ENCODE measurements at places on chromosomes 3 and 15.

- no peak for DNase-seq
Measured at GRCh38 chr3:69451594-69451993, 65.7 kb upstream of the FRMD4B start.

DNA sequence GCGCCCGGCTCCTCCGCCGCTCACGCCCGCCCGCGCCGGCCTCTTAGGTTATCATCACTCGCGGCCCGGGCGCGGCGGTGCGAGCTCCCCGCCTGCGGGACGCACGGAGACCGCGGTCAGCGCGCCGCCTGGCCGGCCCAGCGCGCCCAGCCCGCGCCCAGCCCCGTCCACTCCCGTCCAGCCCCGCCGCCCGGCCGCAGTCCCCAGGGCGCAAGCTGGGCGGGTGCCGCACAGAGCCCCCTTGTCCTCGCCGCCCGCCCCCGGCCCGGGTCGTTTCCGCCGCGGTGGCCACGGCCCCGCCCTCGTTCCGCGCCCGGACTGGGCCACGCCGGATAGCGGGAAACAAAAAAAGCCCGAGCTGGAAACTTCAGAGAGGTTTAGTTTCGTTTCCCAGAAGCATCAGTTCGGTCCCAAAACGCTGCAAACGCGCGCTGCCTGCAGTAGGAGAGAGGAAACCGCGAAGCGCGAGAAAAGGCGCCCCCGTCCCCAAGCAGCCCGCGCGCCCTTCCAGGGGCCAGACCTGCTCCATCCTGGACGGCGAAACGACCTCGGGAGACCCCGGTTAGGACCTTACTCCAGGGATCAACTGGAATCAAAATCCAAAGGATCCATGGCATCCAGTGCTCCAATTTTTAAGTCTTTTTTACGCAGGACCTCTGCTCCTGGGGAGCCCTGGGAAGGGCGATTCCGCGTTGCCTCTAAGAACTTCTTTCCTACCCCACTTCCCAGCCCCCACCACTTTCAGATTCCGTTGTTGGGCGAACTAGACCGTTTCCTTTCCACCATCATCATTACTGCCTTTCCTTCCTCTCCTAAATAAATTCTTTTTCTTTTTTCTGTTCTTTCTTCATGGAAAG, at the start of gene ATP10A:
ATP10A (minus strand) TSS at position 217 of the 857 bp plus-strand sequence. CDS start 231 bp downstream, outside the sequence.
- no peak for DNase-seq

- DNase-seq, result no peak
Measured at GRCh38 chr15:67145710-67146109, 80.3 kb downstream of the SMAD3 start.

DNA sequence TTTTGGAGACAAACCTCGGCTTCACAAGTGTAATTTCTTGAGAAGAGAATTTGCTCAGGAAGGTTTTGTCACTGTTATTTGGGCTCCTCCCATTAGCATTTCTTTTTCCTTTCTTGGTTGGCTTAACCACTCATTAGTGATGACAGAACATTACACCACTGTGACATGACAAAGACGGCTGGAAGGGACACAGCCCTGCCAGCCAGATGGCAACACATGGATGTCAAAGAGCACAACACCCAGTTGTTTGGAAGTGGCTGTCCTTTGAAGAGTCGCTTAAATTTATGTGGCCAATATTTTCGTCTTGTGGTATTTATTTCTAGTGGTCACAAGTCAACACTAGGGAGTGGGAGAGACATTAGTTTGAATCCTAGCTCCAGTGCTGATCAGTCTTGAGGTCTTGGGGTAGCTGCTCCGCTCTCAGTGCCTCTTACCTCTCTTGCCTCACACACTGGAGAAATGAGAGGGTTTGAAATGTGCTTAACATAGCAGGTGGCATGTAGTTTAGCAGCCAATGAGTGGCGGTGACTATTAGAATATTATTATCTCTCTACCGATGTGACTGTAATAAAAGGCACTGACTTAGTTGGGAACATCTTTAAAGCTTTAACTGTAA, 92.8 kb downstream of the FRMD4B start:
- DNase-seq, result no peak

- DNase-seq, result no peak
Measured at GRCh38 chr3:25365636-25366035, 62.4 kb upstream of the RARB start.

DNA sequence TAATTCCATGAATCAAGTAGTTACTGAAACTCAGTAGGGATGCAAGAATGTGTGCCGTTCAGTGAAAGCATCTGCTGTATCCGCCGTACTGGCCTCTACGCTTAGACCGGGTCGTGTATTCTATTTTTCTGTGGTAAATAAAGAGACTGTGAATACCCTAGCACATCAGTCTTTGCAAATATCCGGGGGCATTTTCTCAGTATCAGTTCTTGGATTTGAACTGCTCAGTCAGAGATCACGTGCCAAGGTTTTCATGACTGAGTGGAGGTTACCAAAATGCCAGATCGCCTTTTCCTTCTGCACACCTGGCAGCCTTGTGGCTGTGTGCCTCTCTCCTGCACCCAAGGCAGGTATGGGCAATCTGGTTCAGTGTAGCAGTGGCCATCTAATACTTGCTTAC, 377.0 kb downstream of the OCA2 start:
- DNase-seq, result no peak

DNA sequence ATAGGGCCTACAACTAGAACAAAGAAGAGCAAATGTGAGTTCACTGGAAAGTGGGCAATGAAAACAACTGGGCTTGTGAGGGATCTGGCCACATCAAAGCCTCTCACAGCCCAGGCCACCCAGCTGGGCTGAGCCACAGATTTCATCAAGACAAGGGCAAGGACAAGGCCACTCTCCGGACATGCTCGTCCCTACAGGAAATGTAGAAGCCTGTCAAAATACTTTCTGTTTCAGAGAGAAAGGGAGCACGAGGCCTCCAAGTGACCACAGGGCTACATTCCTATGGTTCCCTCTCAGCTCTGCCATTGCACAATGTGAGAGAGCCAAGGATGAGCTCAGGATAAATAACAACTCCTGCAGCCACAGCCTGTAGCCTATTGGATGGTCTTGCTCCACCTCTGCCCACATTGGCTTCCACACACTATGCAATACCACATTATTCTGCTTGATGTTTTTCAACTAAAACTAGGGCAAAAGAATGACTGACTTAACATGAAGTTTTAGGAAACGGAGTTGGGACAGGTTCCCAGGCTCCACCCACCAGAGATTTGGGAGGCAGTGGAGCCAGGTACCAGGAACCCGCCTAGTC, 12.1 kb downstream of the TBC1D2B start:
- no peak for DNase-seq

GRCh38 chr15:97085731-97086130, 755.2 kb downstream of the NR2F2 start:
- no peak for DNase-seq

GRCh38 chr3:16520970-16521881, 7.7 kb upstream of the RFTN1 start:
- DNase-seq, result no peak

DNA sequence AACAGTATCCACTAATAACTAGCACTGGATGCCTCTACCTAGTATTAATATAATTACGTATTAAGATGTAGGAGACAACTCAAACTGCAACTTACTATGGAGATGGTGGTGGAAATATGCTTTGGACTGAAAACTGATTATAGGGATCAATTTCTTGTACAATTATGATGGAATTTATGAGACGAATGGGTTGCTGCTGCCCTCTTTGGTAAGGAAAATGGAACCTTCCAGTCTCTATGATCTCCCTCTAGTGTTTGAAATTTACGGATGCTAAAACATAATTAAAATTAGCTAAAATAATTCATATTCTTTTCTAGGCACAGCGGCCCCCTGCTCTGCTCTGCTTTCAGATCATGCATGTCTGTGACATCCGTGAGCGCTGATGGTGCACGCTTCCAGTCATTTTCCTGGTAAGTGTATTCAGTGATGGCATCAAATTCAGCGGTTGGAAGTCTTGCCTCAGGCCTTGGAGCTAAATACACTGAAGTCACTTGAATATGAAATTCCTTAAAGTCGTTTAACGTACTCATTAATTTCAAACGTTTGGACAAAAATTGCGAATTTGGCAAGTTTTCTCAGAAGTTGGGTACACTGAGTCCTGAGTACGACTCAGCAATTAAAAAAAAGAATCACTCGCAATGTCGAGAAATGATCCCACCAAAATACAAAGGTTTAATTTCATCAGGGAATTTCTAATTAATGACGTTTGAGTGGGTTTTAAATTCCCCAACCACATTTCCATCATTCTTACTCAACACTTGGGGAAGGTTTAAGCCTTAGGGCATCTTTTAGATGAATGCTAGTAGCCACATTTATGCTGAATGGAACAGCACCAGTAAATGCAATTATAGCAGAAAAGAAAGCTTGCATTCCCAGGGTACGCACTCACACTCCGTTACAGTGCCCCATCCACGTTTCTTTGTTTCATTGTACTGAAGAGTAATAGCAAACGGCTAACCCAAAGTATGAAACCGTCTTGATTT, 132.6 kb downstream of the NR2F2 start:
- DNase-seq, result no peak

DNA sequence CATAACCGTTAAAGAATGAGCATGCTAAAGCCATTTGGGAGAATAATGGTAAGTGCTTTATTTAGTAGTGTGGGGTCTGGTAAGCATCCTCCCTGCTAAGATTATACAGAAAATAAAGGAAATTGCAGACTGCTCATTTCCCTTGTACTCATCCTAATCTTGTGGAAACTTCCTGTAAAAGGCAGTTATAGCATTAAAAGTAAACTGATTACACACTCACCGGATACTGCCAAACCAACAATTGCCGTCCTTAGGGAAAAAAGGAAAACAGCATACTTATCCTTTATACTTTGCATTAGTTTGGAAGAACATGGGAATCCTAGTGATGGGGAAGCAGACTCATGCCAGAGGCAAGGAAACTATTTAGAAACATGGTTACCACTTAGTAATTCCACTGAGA, 5.3 kb upstream of the SPRED1 start:
- no peak for DNase-seq

DNA sequence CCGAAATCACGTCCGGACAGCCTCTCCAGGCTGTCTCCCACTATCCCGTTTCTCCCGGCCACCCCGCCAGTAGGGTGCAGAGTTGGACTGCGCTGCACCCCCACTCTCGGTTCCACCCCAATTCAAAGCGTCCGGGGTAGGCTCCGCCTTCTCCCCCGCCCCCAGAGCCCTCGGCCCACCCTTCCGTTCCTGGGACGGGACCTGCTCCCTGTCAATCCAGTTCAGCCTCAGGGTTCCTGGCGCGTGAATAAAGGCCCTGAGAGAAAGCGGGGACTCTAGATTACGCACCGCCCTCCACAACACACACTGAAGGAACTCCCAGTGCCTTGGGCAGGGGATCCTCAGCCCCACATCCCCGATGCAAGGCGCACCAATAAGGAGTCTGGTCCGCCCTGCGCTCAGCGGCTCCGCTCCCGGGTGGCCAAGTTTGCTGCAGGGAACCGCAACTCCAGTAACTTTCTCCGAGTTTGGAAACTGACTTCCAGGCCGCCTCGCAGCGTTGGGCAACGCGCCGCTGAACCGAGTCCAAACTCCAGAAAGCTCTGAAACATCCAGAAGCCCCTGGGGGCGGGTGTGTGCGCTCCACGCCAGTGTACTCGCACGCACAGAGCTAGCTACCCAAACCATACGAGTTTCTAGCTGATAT, 1.9 kb downstream of the ADAMTS9 start:
- peak; percentile 53 for DNase-seq

- no peak for DNase-seq
Measured at GRCh38 chr3:101217472-101218245, 102.7 kb downstream of the IMPG2 start.

DNA sequence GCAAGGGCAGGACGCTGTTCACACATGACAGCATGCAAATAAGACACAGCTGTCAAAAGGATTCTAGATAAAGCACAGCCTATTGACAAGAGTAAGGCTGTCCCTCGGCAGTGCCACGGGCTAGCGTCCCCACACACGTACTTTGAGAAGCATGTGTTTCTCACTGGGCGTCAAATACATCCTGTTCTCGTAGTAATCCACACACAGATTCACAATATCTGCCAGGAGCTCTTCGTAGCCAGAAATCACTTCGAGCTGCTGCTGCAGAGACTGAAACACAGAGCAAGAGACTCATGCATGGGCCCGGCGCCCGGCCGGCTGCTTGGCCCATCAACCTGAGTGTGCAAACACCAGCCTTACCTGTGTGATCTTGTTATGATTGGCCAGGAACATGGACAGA, 41.1 kb downstream of the CYFIP1 start:
- no peak for DNase-seq

- DNase-seq, result no peak
Measured at GRCh38 chr3:70981231-70981880, 602.2 kb downstream of the FOXP1 start.

DNA sequence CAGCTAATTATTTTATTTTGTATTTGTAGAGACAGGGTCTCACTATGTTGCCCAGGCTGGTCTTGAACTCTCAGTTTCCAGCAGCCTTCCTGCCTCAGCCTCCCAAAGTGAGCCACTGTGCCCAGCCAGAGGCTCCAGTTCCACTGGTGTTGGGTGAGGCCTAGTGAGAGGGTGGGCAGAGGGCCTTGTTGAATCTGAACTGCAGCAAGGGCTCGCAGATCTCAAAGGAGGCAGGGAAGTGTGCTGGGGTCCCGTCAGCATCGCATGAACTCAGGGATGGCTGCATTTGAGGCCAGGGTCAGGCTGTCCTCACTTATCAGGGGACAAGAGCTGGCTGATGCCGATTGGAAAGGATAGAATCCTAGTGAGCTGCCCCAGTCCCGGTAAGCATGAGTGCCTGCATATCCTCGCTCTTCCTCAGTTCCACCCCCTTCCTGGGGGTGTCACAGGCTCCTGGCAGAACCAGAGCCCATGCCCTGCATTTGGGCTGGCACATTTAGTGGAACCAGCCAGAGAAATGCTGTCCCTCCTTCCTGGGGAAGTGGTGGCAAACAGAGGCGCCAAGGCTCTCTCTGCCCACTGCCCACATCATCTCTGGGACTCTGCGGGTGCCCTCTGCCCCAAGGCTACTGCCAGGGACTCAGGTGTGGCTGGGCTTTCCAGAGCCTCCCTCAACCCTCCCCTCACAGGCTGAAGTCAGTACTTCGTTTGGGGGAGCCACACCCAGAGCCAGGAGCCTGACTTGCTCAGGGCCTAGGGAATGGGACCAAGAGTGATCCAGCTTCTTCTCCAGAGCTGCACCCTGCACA, 24.1 kb downstream of the ALS2CL start:
- peak; percentile 25 for DNase-seq

- DNase-seq, result no peak
Measured at GRCh38 chr15:69392352-69392751, 21.8 kb upstream of the KIF23 start.

DNA sequence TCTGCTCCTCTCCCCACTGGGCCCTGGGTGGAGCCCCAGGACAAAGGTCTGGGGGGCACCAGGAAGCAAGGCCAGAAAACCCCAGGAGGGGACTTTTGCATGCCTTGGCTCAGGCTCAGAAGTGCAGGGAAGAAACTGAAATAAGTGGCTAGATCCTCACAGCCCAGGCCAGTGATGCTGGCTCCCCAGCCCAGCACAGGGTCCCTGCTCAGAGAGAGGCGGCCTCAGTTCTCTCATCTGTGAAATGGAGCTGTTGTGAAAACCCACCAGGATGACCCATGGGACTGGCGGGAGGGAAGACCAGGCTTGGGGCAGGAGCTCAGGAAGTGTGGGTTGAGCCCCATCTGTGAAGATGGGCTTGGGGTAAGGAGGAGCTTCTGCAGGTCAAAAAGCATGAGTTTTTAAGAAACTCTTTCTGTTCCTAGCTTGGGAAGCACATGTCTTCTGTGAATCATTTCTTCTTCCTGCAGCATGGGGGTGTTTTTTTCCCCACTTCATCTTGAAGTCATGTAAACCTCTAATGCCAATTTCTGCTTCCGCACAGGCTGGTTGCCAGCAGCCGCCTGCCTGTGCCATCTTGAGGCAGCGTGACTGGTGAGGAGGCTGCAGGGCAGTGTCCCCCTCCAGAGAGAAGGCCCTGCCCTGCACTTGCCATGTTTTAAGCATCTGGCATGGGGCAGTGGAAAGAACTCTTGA, 118.6 kb downstream of the SMAD6 start:
- no peak for DNase-seq

GRCh38 chr3:142216321-142216720, 9.1 kb downstream of the GK5 start:
- no peak for DNase-seq

Measured in 8988T (cell line).